ENCODE measurements at places on chromosomes 6 and 20.

- DNase-seq: peak; percentile 15
These were observed 10.0 kb downstream of the HINT3 start for GRCh38 chr6:125966569-125966968.

- no peak for DNase-seq
These were observed 223.6 kb downstream of the TBXT start for GRCh38 chr6:165944002-165944466.

GRCh38 chr20:39829661-39830060, 859.4 kb downstream of the MAFB start:
- DNase-seq: no peak

GRCh38 chr6:52617087-52617486, 40.2 kb upstream of the TRAM2 start:
- DNase-seq: no peak

GRCh38 chr6:49497304-49497703, 2.4 kb upstream of the GLYATL3 start:
- peak; percentile 53 for DNase-seq

- DNase-seq: no peak
These were observed 308.2 kb downstream of the BTBD3 start for GRCh38 chr20:12225898-12226297.

DNA sequence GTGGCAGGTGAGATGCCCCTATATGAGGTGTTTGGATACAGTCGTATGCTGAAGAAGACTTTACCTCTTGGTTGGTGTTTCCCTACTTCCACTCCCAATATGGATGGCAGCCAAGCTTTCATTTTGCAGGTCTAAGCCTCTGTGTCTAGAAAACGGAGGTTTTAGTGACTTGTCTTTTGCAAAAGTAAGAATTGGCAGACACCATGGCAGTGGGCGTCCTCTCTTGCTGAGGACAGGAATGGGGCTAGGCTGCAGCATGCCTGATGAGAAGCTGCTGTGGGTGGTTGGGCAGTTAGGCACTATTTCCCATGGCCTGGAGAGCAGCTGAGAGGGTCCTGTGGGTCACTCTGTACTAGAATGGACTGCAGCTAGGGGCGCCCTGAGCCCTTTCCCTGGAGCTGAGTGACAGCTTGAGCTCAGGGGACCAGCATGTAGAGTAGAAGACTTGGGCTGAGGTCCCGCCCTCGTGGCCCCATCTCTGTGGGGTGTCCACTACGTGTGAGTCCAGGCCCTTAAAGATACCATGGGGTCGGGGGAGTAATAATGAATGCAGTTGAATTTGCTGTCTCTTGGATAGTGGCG, 127.4 kb downstream of the CDH26 start:
- no peak for DNase-seq

GRCh38 chr6:151043944-151044343, 178.4 kb downstream of the MTHFD1L start:
- DNase-seq: no peak

GRCh38 chr20:60403105-60403741, 445.0 kb downstream of the CDH26 start:
- no peak for DNase-seq

DNA sequence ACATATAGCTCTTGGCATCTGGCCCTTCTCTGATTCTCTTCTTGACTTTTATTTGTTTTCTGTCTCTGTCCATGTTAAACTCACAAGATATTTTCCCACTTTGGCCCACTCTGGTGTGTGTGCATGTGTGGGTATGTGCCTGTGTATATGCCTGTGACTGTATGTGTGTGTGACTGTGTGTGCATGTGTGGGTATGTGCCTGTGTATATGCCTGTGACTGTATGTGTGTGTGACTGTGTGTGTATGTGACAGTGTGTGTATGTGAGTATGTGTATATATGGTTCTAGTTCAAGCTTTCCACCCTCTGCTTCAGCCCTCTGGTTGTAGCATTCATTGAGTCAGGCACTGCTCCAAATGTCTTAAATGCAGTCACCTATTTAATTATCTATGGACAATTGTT, 88.6 kb upstream of the GGTLC1 start:
- DNase-seq: no peak

DNA sequence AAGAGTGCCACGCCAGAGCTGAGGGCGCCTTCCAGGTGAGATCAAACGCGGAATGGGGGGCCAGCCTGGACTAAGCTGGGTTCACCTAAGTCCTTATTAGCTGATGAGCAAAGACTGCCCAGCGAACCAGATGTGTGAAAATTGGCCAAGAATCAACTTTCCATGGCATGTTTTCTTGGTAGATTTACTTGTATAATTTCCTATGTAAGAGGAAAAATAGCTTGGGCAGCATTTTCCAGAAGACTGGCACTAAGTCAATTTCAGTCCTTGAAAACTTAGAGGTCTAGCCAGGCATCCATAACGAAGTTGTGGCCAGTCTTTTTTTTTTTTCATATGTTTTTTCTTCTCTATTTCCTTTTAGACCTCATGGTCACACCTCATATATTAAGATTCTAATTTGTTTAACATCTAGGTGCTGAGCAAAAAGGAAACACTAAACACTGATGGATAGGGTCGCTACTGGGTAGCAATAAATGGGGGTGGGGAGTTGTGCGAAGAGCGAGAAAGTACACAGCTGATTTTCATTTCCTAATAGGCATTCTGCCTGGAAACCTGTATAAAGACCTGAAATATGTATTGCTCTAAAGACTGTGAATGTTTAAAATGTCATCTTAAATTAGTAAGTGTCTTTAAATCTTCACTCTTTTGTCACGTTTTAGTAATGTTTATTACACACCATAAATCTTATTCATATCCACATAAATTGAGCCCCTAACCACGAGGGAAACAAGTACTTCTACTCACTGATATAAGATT, 188.8 kb downstream of the CD83 start:
- DNase-seq: no peak

DNA sequence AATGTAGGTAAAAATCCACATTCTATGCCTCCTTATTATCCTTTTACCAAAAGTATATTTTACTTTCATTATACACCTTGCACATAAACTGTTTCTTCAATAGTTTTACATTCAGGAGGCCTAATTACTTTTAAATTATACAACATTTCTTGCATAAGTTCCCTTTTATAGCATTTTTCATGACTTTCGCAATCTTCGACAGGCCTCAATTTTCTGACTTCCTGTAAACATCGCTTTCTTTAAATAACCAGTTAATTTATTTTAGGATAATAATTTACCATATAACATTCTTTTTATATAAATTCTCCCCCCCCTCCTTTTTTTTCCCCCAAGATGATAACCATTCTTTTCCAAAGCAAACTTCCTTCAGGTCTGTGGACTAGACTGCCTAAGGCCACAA, 9.2 kb downstream of the SLC35A1 start:
- no peak for DNase-seq

DNA sequence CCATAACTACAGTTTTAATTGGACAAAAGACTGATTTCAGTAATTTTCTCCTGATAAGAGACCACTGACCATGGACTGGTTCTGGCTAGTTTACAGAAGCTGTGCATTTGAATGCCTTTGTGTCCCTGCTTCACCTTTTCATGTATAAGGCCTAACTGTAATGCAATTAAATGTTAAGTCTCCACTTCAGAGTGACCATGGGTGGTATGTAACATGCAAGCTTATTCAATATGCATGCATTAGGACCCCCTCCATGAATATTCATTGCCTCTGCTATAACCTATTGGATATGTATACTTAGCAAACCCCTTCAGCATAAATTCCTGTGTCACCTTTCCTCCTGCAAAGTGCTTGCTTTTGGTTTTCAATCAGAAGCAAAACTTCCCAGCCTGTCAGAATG, 2.2 kb downstream of the UBD start:
- DNase-seq: no peak

GRCh38 chr6:23601811-23602345, 524.1 kb upstream of the NRSN1 start:
- DNase-seq: no peak

DNA sequence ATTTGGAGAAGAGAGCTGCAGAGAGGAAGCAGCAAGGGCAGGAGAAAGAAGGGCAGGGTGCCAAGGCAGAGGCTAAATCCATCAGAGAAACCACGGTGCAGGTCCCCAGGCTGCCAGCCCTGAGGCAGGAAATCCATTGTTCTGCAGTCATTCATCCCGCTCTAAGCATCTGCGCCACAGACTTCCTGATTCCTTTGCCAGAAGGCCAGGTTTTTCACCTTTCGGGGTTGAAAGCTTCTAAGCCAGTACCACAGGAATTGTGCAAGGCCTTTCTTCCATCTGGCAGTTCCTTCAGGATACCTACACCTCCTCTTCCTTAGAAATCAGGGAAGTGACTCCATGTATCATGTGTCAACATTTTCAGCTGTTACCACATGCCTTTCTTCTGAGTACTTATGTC, 45.6 kb downstream of the ADGRF5 start:
- no peak for DNase-seq

GRCh38 chr6:15292721-15293302, 46.9 kb downstream of the JARID2 start:
- DNase-seq: no peak

GRCh38 chr20:17504898-17505635, 26.1 kb downstream of the BFSP1 start:
- peak; percentile 58 for DNase-seq

DNA sequence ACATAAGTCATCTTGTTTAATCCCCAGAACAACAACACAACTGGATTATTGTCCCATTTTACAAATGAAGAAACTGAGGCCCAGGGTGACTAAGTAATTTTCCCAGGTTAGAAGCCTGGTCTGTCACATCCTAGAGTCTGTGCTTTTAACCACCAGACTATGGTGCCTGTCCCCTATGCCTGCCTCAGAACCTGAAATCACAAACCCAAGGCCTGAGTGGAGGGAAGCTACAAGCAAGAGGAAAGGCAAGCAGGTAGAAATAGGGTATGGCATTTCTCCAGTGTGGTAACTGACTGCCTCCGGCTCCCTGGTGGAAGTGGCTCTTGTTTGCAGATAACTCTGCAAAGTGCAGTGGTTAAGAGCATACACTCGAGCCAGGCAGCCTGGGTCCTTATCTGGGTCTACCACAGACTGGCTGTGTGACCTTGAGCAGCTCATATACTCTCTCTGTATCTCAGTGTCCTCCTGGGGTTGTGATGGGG, 2.5 kb downstream of the TMEM63B start:
- no peak for DNase-seq

DNA sequence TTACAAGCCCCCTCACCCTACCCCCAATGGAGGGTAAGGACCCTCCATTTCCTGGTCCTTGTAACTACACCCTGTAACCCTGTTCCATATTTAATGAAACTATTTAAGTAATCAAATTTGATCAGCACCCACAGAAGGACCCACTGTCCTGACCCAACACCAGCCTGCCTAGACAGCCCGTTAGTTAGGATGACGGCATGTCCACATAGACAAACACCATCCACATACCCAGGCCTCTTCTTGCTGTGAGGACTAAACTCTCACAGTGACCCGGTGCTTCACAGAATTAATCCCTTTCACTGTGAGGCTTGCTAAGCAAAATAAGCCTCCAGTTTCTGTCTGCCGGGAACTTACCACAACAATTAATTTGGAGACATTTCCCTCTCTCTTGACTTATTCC, 32.8 kb upstream of the FOXQ1 start:
- no peak for DNase-seq

- DNase-seq: no peak
These were observed 304.9 kb upstream of the PRDM1 start for GRCh38 chr6:105781248-105781647.

- no peak for DNase-seq
These were observed 129.2 kb downstream of the BCKDHB start for GRCh38 chr6:80235647-80236046.

GRCh38 chr20:16621435-16622141, 48.3 kb upstream of the KIF16B start:
- no peak for DNase-seq

DNA sequence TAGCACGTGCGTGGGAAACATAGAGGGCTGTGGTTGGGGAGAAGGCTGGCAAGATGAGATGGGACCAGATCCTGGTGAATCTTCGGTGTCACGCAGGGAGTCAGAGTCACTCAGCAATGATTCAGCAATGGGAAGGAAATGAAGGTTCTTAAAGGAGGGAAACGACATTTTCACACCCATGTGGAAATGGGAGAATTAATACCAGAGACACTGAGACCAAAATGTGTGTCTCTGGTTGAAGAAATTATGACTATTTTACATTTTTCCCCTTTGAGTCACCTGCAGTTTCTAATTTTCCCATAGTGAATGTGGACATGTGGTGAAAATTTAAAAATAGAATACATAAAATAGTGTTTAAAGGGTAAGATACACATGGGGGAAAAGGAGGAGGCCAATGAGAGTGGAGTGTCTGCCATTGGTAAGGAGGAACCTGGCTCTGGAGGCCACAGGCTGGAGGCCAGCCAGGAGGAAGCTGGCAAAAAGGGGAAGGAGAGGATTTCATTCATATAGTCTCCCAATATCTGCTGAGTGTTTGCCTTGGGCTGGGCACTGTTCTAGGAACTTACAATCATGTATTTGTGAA, 17.5 kb downstream of the NRN1 start:
- DNase-seq: no peak
